Endothelial cell (in vitro differentiated cells): ENCODE measurements at places on chromosomes 5 and 9. TPM values are rescaled to one million over a fixed set of nuclear protein-coding genes. Genes with fewer than 3 reads are reported as not detected.

GRCh38 chr9:505741-506059, 291.0 kb downstream of the DOCK8 start:
- no peak for DNase-seq
- H3K4me1 ChIP-seq = peaks cover 6% of the 10 kb centered on the region
- H3K27me3 ChIP-seq = peaks cover 7% of the 10 kb centered on the region
- H3K27ac ChIP-seq = no peak overlapping the region
- no peaks in the 10 kb centered on the region for H3K36me3 ChIP-seq

- no peak for DNase-seq
- peaks cover 3% of the 10 kb centered on the region for H3K4me1 ChIP-seq
- H3K4me3 ChIP-seq = no peak overlapping the region
- no peaks in the 10 kb centered on the region for H3K27me3 ChIP-seq
- no peaks in the 10 kb centered on the region for H3K36me3 ChIP-seq
Measured at GRCh38 chr9:70563431-70564204, 149.2 kb upstream of the KLF9 start.

DNA sequence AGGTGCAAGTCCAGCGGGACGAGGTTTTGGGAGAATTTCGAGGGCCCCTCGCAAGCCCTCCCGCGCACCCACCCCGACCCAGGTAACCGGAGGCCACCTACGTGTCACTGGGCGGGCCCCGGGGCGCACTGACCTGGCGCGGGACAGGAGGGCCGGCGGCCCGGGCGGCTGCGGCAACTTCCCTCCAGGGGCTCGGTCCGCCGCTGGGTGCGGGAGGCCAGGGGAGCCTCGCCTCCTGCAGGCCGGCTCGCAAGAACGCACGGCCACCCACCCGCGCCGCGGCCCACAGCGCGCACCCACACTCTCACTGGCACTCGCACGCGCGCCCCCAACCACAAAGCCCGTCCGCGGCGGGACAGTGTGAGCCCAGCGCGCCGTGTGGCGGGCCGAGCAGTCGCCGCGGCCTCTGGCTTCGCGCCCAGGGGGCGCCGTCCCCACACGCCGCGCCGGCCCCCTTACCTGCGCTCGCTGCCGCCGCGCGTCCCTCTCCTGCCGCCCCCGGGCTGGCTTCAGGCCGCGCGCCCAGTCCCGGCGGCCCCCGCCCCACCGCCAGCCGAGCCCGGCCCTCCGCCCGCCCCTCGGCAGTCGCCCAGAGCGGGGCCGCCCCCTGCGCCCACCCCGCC, 451 bp downstream of the LPAR1 start:
- H3K27me3 ChIP-seq = peaks cover 5% of the 10 kb centered on the region
- H3K4me1 ChIP-seq = peaks cover 23% of the 10 kb centered on the region
- peak; percentile 68 for DNase-seq
- peak overlapping the region; percentile 91 for H3K4me3 ChIP-seq
- H3K27ac ChIP-seq = no peak overlapping the region
- peaks cover 7% of the 10 kb centered on the region for H3K36me3 ChIP-seq

- no peak overlapping the region for H3K4me3 ChIP-seq
- no peak overlapping the region for H3K27ac ChIP-seq
- peaks cover 1% of the 10 kb centered on the region for H3K27me3 ChIP-seq
- no peaks in the 10 kb centered on the region for H3K4me1 ChIP-seq
Measured at GRCh38 chr5:66669862-66670195, 73.6 kb downstream of the MAST4 start.

TIMD4 gene
- total RNA-seq = not detected
